Stimulated activated CD4-positive, alpha-beta T cell treated with anti-CD3 and anti-CD28 coated beads, Interleukin-4, amount 100 ng/mL, for 1 hour (primary cell): ENCODE measurements at places on chromosomes 4 and X.

DNA sequence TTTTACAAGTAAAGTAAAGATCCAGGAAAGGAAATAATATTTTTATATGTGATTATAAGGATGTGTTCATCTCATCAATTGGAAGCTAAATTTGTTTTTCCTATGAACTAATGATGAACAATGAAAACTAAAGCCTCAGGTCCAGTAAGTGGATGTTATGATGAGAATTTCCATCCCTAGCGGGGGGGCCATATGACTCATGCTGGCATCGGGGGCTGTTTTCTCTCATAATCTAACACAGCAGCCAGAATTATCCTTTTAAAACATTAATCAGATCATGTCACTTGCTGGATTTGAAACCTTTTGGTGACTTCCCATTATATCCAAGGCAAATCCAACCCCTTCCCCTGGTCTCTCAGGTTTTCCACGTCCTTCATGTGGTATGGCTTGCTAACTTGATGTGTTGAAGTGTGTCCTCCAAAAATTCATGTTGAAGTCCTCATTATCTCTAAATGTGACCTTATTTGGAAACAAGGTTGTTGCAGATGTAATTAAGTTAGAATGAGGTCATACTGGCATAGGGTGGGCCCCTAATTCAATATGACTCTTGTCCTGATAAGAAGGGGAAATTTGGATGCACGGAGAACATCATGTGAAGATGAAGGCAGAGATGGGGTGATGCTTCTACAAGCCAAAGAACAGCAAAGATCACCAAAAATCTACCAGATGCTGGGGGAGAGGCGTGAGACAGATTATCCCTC is 96.8 kb downstream of the AKAP4 start:
- DNase-seq = no peak

GRCh38 chr4:148842843-148843242 is 400.6 kb upstream of the NR3C2 start:
- no peak for DNase-seq

- no peak for DNase-seq
Measured at GRCh38 chr4:145697332-145697731, 17.4 kb downstream of the C4orf51 start.

- DNase-seq = no peak
Measured at GRCh38 chrX:16089086-16089485, 34.3 kb upstream of the GRPR start.

GRCh38 chr4:42574870-42575430 is 82.0 kb downstream of the ATP8A1 start:
- DNase-seq = no peak

DNA sequence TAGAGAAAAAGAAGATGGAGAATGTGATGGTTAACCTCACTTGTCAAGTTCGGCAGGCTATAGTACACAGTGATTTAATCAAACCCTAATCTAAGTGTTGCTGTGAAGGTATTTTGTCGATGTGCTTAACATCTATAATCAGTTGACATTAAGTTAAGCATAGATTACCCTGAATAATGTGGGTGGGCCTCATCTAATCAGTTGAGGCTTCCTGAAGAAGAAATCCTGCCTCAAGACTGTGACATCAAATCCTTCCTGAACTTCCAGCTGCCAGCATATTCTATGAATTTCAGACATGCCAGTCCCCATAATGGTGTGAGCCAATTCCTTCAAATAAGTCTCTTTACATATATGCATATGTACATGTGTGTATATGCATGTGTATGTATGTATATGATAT is 181.4 kb downstream of the PACRGL start:
- DNase-seq = no peak

- no peak for DNase-seq
Measured at GRCh38 chr4:55269995-55270394, 76.0 kb upstream of the SRD5A3 start.

DNA sequence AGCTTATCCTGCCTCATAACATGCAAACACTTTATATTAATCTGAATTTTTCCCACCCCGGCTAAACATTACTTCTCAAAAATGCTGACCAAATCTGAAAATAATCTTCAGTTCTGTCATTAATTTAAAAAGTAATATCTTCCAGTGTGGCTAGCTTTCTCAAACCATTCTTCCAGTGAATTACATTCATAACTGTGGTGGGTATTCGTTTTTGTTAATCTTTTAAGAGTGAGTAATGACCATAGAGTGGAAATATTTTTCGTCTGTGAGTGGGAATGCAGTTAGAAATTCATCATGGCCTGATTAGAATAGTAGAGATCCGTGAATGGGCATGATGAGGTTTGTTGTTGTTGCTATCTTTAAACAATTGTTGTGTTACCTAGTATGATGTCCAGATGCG is 138.6 kb upstream of the SFRP2 start:
- DNase-seq = no peak

DNA sequence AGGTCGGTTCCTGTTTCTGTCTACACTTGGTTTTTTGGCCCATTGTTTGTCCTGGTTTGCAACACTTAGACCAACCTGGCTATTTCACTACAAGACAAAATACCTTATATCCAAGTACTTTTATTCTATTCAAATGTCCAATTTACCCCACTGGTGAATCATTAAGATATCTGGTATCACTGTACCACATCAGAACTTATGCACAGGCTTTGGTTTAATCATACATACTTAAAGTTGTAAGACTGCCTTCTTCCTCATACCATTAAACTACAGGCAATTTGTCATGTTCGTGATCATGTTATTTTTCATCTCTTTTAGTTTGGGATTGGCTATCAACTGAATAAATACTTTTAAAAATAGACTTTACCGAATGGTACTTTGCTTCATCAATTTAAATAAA is 53.0 kb upstream of the ATOH1 start:
- DNase-seq = no peak

GRCh38 chr4:7816771-7817170 is 122.9 kb downstream of the AFAP1 start:
- no peak for DNase-seq

GRCh38 chr4:75643651-75644050 is 13.3 kb upstream of the CDKL2 start:
- no peak for DNase-seq

DNA sequence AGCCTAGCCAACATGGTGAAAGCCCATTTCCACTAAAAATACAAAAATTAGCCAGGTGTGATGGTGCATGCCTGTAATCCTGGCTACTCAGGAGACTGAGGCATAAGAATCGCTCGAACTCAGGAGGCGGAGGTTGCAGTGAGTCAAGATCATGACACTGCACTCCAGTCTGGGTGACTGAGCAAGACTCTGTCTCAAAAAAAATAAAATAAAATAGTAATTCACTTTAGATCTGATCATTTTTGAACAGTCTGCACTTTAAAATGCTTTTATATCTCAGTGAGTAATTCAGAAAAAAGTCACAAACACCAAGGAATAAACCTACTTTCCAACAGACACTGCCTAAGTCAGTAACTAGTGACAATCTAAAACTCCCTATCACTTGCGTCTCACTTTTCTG is 25.6 kb upstream of the CORIN start:
- DNase-seq = no peak

DNA sequence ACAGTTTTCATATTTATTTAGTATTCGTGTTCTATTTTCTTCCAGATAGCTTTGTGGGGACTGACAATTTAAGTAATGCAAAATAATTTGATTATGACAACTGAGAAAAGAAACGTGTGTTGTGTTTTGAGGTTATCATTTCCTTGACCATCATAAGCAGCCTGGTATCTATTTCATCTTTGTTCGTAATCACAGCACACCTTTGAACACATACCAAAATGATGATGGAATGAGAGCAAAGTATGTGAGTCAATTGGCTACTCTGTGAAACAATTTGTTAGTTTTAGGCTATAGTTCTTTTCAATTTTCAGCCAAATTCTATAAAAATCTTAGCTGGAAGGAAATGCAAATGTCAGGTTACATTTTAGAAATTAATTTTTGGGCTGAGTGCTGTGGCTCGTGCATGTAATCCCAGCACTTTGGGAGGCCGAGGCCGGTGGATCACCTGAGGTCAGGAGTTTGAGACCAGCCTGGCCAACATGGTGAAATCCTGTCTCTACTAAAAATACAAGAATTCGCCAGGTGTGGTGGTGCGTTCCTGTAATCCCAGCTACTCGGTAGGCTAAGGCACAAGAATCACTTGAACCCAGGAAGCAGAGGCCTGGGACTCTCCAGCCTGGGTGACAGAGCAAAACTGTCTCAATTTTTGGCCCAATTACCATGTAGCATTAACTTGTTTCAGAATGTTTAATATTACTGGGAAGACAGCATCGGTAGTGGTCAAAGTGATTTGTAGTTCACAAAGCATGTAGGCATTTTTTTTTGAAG is 1.1 kb upstream of the DUSP21 start:
- DNase-seq = no peak

GRCh38 chr4:102541697-102542096 is 40.5 kb downstream of the NFKB1 start:
- no peak for DNase-seq

- DNase-seq = no peak
Measured at GRCh38 chrX:15860921-15861320, 6.3 kb upstream of the AP1S2 start.

GRCh38 chrX:72687396-72687795 is 26.7 kb downstream of the PHKA1 start:
- DNase-seq = no peak

- no peak for DNase-seq
Measured at GRCh38 chr4:14155803-14156202, 528.3 kb upstream of the BOD1L1 start.

- no peak for DNase-seq
Measured at GRCh38 chr4:46505131-46505530, 115.2 kb upstream of the GABRA2 start.

- DNase-seq = no peak
Measured at GRCh38 chr4:69640289-69640688, 847 bp upstream of the UGT2A2 start.

DNA sequence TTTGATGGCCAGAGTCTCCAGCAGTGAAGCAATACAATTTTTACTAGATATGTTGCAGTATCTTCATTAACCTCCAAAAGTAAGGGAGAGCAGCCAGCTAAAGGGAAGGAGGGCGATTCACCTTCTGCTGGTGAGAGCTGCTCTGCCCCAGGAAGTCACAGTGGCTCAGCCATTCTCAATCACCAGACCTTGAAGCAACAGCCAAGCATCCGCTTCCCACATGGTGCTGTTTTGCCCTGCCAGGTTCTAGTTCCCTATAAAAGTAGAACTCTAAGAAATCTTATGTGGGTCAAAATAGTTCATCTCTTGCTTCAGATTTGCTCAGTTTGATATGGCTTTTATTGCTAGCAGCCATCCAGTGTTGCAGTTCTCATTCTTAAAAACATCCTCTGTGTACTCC is 166.8 kb downstream of the STIM2 start:
- DNase-seq = no peak

DNA sequence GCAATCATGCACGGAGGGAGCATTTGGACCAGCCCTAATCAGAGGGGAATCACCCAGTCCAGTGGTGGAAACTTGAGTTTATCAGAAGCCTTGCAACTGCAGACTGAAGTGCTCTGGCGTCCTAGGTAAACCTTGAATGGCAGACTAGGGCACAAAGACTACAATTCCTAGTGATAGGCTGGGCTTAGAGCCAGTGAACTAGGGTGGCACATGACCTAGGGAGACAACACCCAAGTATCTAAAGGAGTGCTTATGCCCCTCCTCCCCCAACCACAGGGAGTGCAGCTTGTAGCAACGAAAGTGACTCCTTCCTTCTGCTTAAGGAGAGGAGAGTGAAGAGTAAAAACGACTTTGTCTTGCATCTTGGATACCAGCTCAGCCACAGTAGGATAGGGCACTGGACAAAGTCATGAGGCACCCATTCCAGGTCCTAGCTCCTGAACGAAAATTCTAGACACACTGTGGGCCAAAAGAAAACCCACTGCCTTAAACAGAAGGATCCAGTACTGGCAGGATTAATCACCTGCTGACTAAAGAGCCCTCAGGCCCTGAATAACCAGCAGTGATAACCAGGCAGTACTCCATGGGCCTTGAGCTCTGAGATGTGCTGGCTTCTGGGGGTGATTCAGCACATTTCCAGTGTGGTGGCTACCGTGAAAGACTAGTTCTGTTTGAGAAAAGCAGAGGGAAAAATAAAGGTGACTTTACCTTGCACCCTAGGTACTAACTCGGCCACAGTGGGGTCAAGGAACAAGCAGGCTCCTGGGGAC is 58.7 kb upstream of the STARD8 start:
- no peak for DNase-seq

GRCh38 chr4:7006411-7006810 is 36.8 kb upstream of the TADA2B start:
- DNase-seq = no peak

- DNase-seq = no peak
Measured at GRCh38 chrX:17053502-17053901, 107.0 kb downstream of the REPS2 start.

- no peak for DNase-seq
Measured at GRCh38 chr4:66059556-66059955, 389.3 kb upstream of the EPHA5 start.

DNA sequence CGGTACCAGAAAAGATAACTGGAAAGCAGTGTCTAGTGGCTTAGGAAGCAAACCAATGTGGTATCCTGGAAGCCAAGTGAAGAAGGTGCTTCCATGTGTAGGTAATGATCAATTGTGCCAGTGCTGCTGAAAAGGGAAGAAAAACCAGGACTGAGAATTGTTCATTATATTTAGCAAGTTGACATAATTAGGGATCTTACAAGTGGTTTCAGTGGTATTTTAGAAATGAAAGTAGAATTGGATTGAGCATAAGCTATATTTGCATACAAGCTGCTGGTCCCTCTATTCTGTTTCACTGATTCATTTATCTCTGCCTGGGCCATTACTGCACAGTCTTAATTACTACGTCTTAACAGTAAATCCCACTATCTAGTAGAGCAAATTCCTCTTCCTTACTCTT is 32.3 kb downstream of the PRDM8 start:
- DNase-seq = no peak

- no peak for DNase-seq
Measured at GRCh38 chrX:63471004-63471403, 119.9 kb upstream of the SPIN4 start.

- DNase-seq = no peak
Measured at GRCh38 chr4:11426731-11427120, 2.0 kb downstream of the HS3ST1 start.

DNA sequence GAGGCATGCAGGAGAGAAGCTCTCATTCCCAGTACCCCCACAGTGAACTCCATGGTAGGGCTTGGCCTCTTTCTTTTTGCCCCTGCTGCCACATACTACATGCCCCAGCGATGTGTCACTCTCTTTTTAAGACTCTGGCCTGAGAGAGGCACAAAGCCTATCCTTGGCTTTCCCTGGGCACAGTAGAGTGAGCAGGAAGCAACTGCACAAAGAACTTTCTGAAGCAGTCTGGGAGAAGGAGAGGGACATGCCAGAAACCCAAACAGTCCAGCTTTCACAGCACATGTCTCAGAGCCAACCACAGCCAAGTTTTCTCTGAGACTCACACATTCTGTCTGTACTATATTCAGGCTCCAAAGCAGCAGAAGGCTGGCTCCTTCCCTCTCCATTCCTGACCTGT is 7.9 kb upstream of the NALF2 start:
- no peak for DNase-seq

- DNase-seq = peak; percentile 30
Measured at GRCh38 chrX:54786967-54787366, 11.1 kb downstream of the ITIH6 start.
